ENCODE measurements at places on chromosomes 13 and 19.
A peak's percentile ranks its signal among the peaks of the same experiment; 100 is the strongest.

DNA sequence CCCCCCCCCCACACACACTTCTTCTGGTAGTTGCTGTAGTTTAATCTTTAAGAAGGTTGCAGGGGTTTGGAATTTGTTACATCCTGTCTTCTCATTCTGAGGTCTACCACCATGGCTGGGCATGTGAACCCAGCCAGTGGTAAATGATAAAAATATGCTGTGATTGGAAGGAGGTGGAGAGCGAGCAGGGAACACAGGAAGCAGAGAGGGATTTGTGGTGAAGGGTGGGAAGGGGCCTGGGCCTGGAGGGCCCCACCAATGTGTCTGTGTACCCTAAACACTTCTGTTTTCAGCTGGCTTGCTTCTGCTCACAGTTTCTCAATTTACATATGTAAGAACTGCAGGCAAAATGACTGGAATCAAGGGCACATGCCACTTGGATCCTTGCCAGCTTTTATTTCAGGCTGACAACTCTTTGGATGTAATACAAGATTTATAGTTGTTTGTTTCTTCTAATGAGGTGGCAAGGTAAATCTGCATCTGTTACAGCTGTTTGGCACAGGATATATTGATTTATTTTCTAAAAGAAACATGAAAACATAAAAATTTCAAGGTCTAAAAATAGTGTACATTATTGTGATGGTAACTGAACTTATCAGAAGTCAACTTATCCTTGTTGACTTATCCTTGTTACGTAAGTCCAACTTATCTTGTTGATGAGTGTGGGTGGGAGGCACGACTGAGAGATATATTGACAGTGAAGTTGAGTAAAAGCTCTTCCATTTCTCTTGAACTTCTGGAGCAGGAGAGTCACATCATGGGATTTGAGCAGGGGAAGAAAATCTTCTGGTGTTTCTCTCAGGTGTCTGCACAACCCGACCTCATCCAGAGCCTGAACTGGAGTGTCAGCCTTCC is 313.2 kb downstream of the SHISA2 start:
- DNase-seq: no peak

DNA sequence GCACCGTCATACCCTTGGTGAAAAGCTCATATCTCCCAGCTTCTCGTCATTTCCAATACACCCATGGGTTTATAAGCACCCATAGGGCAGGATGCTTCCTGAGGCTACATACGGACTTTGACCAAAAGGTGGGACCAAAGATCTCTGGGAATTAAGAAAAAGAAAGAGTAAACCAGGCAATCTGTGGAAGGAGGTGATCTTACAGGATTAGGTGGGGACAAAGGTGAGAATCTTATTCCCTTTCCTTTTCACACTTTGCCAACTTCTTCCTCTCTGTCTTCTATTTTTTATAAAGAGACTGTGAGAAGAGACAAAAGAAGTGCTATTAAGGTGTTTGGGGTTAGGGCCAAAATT is 172.0 kb downstream of the DLEU7 start:
- no peak for DNase-seq

DNA sequence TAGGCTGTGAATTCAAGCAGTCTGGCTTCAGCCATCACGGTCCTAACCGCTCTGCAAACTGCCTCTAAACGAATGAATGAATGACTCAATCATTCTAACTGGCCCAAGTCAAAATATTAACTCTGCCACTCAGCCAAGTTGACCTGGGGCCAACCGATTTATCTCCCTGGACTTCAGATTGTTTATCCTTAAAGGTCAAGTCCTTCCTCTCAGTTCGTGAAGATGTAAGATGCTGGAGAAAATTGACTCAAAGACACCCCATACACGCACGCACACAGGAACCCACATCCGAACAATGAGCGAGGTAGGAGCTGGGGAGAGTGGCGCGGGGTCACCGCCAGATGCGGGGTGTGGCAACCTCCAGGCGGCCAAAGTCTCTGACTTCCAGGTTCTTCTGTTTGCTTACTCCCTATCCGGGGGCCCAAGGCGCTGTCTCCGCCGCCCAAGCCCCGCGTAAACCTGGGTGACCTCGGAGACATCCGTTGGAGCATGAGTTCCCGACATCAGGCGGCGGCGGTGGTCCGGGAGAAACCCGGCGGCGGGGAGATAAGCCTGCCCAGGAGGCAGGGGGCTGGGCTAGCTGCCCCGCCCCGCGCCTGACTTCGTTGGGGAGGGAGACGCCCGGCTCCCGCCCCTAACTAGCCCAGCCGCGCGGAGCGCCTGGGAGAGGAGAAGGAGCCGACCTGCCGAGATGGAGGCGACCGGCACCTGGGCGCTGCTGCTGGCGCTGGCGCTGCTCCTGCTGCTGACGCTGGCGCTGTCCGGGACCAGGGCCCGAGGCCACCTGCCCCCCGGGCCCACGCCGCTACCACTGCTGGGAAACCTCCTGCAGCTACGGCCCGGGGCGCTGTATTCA is at the start of gene CYP2S1:
Gene CYP2S1, plus strand, starts transcription at position 646 of the 856 bp plus-strand sequence. Its CDS starts 46 bp downstream, at position 692.
- DNase-seq: no peak

DNA sequence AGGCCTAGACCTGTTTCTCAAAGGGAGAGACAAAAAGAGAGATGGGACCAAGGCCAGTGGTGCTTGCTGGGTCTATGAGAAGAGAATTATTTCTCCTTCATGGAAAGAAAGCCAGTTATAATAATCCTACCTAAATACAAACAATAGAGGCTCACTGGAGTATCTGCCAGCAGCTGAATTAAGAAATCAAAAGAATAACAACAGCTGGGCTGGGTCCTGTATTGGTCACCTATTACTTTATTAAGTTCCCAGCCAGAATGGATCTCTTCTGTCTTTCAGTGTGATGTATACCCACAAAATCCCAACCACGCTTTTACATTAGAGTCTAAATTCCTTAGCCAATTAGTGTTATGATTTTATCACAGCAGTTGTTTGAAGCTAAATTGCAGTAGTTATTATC is 297.8 kb upstream of the DACH1 start:
- DNase-seq: no peak

- DNase-seq: no peak
Measured at GRCh38 chr19:43774103-43774939, 6.5 kb downstream of the KCNN4 start.

DNA sequence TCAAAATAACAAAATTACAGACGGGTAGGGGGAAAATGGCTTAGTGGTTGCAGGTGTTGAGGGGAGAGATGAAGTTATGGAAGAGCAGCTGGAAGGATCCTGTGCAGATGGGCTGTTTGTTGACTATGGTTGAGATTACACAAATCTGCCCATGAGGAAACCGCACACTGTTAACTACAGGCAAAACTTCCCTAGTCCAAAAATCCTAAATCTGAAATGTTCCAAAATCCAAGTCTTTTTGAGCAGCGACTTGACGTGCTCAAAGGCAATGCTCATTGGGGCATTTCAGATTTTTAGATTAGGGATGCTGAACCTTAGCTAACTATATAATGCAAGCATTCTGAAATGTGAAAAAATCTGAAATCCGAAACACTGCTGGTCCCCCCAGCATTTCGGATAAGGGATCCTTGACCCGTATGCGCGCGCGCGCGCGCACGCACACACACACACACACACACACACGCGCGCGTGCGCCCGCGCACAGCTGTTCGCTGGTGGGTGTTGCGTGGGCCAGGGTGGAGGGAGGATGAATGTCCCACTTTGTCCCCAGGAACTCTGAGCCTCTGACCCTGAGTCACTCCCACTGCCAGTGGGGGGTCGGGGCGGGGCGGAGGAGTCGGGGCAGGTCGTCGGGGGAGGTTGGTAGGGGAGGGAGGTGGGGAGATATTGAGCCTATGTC is 6.8 kb downstream of the F2RL3 start:
- no peak for DNase-seq

DNA sequence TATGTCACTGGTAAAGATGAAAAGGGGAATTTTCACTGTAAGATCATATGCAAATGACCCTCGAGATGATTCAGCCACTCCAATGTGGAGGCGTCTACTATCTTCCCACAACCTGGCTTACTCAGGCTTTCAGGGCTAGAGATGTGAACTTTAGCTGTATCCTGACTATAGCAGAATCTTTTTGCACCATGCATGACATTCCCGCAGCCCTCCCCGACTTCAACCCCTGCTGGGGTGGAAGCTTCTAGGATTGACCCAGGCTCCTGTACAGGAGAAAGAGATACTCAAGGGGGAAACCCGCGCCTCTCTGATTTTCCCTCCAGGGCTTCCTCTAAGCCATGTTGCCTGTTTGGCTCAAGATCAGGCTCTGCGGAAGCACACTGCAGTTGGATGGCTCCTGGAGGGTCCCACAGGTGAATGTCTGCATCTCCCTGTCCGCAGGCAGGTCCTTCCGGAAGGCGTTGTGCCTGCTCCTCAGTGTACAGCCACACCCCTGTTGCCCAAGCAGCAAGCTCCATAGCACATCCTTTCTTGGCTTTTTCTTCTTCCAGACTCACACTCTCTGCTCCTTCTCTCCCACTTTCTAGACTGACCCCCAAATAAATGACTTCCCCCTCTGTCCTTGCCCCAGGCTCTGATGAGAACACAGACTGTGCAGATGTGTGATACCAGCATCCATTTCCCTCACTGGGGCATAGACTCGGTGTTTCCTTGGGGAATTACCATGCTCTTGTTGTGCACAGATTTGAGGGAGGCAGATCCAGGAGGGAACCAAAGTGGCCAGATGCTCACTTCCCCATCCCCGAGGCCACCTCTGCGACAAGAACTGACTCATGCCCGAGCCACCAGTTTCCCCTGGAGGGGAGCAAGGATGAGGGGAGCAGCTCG is 29.1 kb upstream of the POP4 start:
- no peak for DNase-seq

- DNase-seq: peak; percentile 58
Measured at GRCh38 chr13:41075034-41075433, 13.7 kb downstream of the WBP4 start.

All from CD4-positive, alpha-beta T cell treated with Interleukin-4 for 1 hour (primary cell).